ENCODE measurements at places on chromosomes 4 and X. TPM values are rescaled to one million over a fixed set of nuclear protein-coding genes. Genes with fewer than 3 reads are reported as not detected.

Gene SSX4
- total RNA-seq: not detected

Gene CDS1
- total RNA-seq: 0.24 TPM

Gene DTHD1
- total RNA-seq: not detected

Gene MND1
- 0.50 TPM for total RNA-seq

Gene KLHL13
- total RNA-seq: 0.88 TPM

Gene HTT-AS
- total RNA-seq: not detected

Gene FSTL5
- not detected for total RNA-seq

Gene CITED1
- total RNA-seq: not detected

Gene ITGB1BP2
- 0.24 TPM for total RNA-seq

Gene MAGEC2
- total RNA-seq: not detected

Gene FOXR2
- not detected for total RNA-seq

Gene MAGED4
- total RNA-seq: 52.6 TPM

Gene CNOT6L
- total RNA-seq: 7.4 TPM

Gene FGFR3
- 0.24 TPM for total RNA-seq

Gene HDAC6
- 42.3 TPM for total RNA-seq

Gene SLC25A31
- total RNA-seq: not detected

Gene ADRA2C
- total RNA-seq: not detected

Gene TDO2
- 1.0 TPM for total RNA-seq

Gene MGAT4D
- not detected for total RNA-seq

Gene ZRSR2
- 2.6 TPM for total RNA-seq

Gene GATA1
- total RNA-seq: not detected

Gene HTR2C
- not detected for total RNA-seq

Gene TMEM47
- 33.0 TPM for total RNA-seq

Gene SPANXB1
- not detected for total RNA-seq

Gene RRAGB
- total RNA-seq: 19.0 TPM

Measured in cardiac ventricle fibroblast (primary cell).